ENCODE measurements at places on chromosomes 11 and 22. TPM values are rescaled to one million over a fixed set of nuclear protein-coding genes. Genes with fewer than 3 reads are reported as not detected.

Gene PRR33
- not detected for polyA plus RNA-seq

Gene CHADL
- 0.27 TPM for polyA plus RNA-seq

Gene MRGPRE
- polyA plus RNA-seq, result not detected

Gene CRYBA4
- polyA plus RNA-seq, result not detected

Gene OR51B4
- polyA plus RNA-seq, result not detected

Gene OOSP2
- not detected for polyA plus RNA-seq

Gene SMIM35
- polyA plus RNA-seq, result 0.05 TPM

Gene MRTFA
- 39.0 TPM for polyA plus RNA-seq

Gene MS4A4A
- 41.8 TPM for polyA plus RNA-seq

Gene NRIP3
- polyA plus RNA-seq, result 1.0 TPM

Gene LAYN
- polyA plus RNA-seq, result not detected

DNA sequence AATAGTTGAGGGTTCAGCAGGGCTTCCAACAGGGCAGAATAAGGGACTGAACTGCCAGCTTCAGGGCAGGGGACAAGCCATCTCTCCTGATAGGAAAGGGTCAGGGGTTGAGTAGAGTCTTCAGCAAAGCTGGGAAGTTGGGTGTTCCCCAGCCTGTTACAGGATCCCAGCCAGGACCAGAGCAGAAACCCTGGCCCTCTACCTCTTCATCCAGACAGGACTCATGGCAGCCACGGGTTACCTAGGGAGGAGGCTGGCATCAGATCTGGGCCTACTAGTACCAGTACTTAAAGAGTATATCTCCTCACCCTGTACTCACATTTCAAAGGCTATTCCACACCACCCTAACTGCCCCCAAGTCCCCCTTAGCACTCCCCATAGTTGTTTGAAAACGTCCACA is 2.4 kb upstream of the TAF10 start:
- H3K27ac ChIP-seq, result no peak overlapping the region
- H3K4me3 ChIP-seq, result no peak overlapping the region
- DNase-seq, result no peak
- H3K4me1 ChIP-seq, result peaks cover 47% of the 10 kb centered on the region
- no peaks in the 10 kb centered on the region for H3K27me3 ChIP-seq

- peaks cover 2% of the 10 kb centered on the region for H3K27me3 ChIP-seq
- H3K36me3 ChIP-seq, result no peaks in the 10 kb centered on the region
- H3K27ac ChIP-seq, result no peak overlapping the region
- no peaks in the 10 kb centered on the region for H3K4me1 ChIP-seq
These were observed 17.2 kb upstream of the BMAL1 start for GRCh38 chr11:13260201-13260962.

DNA sequence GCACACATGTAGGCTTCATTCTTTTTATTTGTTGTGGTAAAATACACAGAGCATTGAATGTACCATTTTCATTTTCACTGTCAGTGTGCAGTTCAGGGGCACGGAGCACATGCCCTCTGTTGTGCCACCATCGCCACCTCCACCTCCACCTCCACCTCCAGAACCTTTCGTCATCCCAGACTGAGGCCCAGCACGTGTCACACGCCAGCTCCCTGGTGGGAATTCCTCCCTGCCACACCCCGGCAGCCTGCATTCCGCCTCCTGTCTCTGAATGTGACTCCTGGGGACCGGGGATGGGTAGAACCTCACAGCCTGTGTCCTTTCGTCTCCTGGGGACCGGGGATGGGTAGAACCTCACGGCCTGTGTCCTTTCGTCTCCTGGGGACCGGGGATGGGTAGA is 10.9 kb downstream of the GRAMD4 start:
- no peak overlapping the region for H3K27ac ChIP-seq
- no peak overlapping the region for H3K4me3 ChIP-seq
- DNase-seq, result no peak
- H3K36me3 ChIP-seq, result peaks cover 76% of the 10 kb centered on the region
- no peaks in the 10 kb centered on the region for H3K4me1 ChIP-seq

GRCh38 chr22:36461665-36462649 is 19.5 kb downstream of the TXN2 start:
- no peak for DNase-seq
- peaks cover 14% of the 10 kb centered on the region for H3K4me1 ChIP-seq
- no peaks in the 10 kb centered on the region for H3K27me3 ChIP-seq
- H3K36me3 ChIP-seq, result no peaks in the 10 kb centered on the region

- no peak for DNase-seq
- no peak overlapping the region for H3K4me3 ChIP-seq
- H3K4me1 ChIP-seq, result peaks cover 13% of the 10 kb centered on the region
- no peaks in the 10 kb centered on the region for H3K36me3 ChIP-seq
- no peaks in the 10 kb centered on the region for H3K27me3 ChIP-seq
These were observed 30.7 kb upstream of the CPT1A start for GRCh38 chr11:68872216-68873003.

- no peaks in the 10 kb centered on the region for H3K36me3 ChIP-seq
- peaks cover 8% of the 10 kb centered on the region for H3K4me1 ChIP-seq
- no peak overlapping the region for H3K4me3 ChIP-seq
- no peak overlapping the region for H3K27ac ChIP-seq
These were observed 25.0 kb downstream of the PPFIBP2 start for GRCh38 chr11:7538466-7539454.

GRCh38 chr22:41595703-41596102 is 6.1 kb upstream of the PMM1 start:
- no peaks in the 10 kb centered on the region for H3K4me1 ChIP-seq
- H3K36me3 ChIP-seq, result peaks cover 9% of the 10 kb centered on the region
- DNase-seq, result no peak
- no peak overlapping the region for H3K4me3 ChIP-seq
- H3K27me3 ChIP-seq, result no peaks in the 10 kb centered on the region
- H3K27ac ChIP-seq, result no peak overlapping the region

- no peaks in the 10 kb centered on the region for H3K36me3 ChIP-seq
- H3K4me1 ChIP-seq, result no peaks in the 10 kb centered on the region
- no peak for DNase-seq
- no peaks in the 10 kb centered on the region for H3K27me3 ChIP-seq
- H3K27ac ChIP-seq, result no peak overlapping the region
These were observed 642.6 kb upstream of the CCDC179 start for GRCh38 chr11:23502826-23503225.

DNA sequence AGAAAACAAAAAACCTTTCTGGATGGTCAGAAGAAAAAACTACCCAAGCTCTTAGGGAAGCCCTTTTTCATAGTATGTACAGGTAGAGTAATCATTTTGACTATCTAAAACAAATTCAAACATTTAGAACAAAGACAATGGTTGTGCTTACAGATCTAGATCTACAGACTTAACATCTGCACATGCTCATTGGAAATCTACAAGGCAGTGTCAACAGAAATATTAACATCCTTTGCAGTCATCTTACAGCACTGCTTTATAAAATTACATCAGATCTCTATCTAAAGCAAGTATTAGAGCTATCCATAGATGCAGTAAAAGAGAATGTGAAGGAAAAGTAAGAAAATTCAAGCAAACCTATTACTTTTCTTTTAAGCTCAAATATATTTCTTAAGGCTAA is 110.3 kb downstream of the CADM1 start:
- H3K27me3 ChIP-seq, result no peaks in the 10 kb centered on the region
- no peak for DNase-seq
- no peaks in the 10 kb centered on the region for H3K4me1 ChIP-seq
- no peak overlapping the region for H3K4me3 ChIP-seq
- H3K36me3 ChIP-seq, result no peaks in the 10 kb centered on the region

DNA sequence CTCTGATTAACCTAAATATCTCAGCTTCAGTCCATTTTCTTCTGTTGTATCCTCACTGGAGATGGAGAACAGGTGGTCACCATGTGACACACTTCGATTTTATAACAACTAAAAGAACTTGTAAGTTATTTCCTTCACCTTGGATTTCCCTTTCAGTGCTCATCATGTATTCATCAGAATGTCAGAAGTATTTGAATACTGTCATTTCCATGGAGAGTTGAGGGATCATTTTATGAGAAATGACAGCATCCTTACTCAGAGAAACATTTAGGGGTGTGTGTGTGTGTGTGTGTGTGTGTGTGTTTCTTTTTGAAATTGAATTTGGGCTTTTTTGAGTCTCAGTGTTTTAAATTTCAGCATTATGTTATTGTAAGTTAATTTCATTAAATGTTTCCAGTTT is 205.8 kb downstream of the ARHGAP42 start:
- no peak overlapping the region for H3K4me3 ChIP-seq
- no peak overlapping the region for H3K27ac ChIP-seq
- H3K36me3 ChIP-seq, result no peaks in the 10 kb centered on the region

DNA sequence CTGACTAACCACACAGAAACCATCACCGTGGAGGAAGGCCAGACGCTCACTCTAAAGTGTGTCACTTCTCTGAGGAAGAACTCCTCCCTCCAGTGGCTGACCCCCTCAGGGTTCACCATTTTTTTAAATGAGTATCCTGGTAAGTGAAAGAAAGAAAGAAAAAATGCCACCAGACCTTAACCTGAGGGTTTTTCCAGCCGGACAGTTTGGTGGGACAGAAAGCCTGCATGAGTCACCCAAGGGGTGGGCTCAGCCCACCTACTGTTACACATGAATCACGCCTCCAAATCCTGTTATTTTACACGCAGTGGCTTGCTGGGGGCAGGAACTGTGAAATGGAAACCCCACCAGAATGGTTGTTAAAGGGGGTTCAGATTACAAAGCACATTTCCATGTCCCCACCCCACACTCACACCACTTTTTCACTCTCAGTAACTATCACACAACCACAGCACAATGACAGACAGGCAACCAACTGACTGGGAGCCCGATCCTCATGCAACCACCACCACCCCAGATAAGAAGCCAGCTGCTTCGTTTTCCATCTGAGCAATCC is 11.9 kb downstream of the CRTAM start:
- H3K36me3 ChIP-seq, result no peaks in the 10 kb centered on the region
- H3K4me1 ChIP-seq, result peaks cover 33% of the 10 kb centered on the region
- H3K27ac ChIP-seq, result no peak overlapping the region
- no peak for DNase-seq
- H3K27me3 ChIP-seq, result no peaks in the 10 kb centered on the region

DNA sequence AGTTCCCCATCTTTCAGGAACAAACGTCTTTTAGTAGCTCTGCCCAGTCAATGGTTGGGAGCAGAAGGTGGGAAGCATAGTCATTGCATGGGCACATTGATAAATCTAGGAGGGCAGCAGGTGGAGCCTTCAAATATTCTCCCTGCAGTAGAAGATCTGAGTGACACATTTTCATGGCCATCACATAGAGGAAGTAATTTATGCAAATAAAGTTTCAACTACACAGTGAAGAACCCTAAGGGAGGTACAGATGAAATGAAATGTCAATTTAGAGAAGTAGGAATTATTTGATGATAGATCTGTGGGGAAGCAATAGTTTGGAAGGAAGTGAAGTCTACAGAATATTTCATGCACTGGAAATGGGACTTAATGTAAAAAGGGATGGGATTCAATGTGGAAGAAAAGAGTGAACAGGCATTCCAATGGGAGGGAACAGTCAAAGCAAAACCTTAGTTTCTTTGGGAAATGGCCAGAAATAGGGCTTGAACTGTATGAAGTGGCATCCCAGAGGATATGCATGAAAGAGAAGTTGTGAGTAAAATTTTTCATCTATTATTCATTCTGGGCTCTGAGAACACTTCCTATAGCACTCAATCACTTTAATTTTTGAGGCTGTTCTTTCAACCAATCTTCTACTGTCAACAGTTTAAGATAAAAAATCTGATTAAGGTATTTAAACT is 256.2 kb upstream of the LUZP2 start:
- no peak overlapping the region for H3K4me3 ChIP-seq
- H3K4me1 ChIP-seq, result no peaks in the 10 kb centered on the region
- H3K27me3 ChIP-seq, result no peaks in the 10 kb centered on the region
- no peak overlapping the region for H3K27ac ChIP-seq
- no peaks in the 10 kb centered on the region for H3K36me3 ChIP-seq

DNA sequence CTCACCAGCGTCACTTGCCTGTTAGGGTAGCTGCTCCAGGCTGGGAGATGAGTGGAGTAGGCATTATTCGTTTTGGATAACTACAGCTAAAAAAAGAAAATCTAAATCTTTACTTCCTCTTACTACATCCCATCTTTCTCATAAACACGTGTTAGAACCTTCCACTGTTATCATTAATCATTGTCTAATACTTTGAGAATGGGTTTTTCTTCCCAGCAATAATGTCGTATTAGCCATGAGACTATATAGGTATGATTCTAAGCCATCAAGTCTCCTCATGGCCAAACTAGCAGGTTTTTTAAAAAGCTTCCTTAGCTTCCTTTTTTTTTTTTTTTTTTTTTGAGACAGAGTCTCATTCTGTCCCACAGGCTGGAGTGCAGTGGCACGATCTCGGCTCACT is 3.9 kb upstream of the TEF start:
- no peaks in the 10 kb centered on the region for H3K27me3 ChIP-seq
- H3K4me3 ChIP-seq, result no peak overlapping the region
- no peak overlapping the region for H3K27ac ChIP-seq
- peaks cover 17% of the 10 kb centered on the region for H3K4me1 ChIP-seq
- DNase-seq, result no peak
- H3K36me3 ChIP-seq, result no peaks in the 10 kb centered on the region

GRCh38 chr22:47030881-47031627 is 268.6 kb downstream of the TBC1D22A start:
- DNase-seq, result no peak
- no peak overlapping the region for H3K27ac ChIP-seq
- H3K4me3 ChIP-seq, result no peak overlapping the region
- no peaks in the 10 kb centered on the region for H3K27me3 ChIP-seq
- H3K4me1 ChIP-seq, result no peaks in the 10 kb centered on the region

- peak within 1 kb of the TSS; percentile 93 for H3K4me3 ChIP-seq
These were observed at the start of gene CTR9 for GRCh38 chr11:10750838-10751580. Gene CTR9, plus strand, starts transcription at chr11:10751246. Its CDS starts 167 bp downstream, at chr11:10751413.

- H3K36me3 ChIP-seq, result no peaks in the 10 kb centered on the region
- no peaks in the 10 kb centered on the region for H3K4me1 ChIP-seq
- no peak for DNase-seq
- H3K27ac ChIP-seq, result no peak overlapping the region
These were observed 161.8 kb upstream of the B3GAT1 start for GRCh38 chr11:134573857-134574256.

- no peak overlapping the region for H3K27ac ChIP-seq
- H3K36me3 ChIP-seq, result no peaks in the 10 kb centered on the region
- H3K27me3 ChIP-seq, result no peaks in the 10 kb centered on the region
- peaks cover 57% of the 10 kb centered on the region for H3K4me1 ChIP-seq
These were observed 3.1 kb upstream of the LGALS1 start for GRCh38 chr22:37672206-37672919.

DNA sequence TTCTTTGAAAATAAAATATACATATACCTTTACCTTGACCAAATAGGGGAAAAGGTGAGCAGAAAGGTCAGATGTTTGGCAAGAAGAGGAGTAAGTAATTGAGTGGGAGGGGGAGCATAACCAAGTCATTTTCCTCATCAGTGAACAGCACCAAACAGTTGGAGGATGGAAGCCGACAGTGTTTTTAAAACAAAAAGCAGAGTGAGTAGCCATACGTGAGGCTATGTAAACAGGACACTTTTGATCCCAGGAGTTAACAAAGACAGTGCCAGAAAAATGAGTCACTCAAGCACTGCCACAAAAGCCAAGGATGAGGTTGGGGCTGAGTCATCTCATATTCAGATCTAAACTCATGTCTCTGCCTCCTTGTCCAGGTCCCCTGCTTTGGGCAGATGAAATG is 734.7 kb downstream of the KCNA4 start:
- H3K4me3 ChIP-seq, result no peak overlapping the region
- no peak overlapping the region for H3K27ac ChIP-seq
- no peaks in the 10 kb centered on the region for H3K36me3 ChIP-seq
- DNase-seq, result no peak
- no peaks in the 10 kb centered on the region for H3K4me1 ChIP-seq

GRCh38 chr11:72140661-72141060 is 5.1 kb downstream of the FOLR3 start:
- DNase-seq, result no peak
- no peak overlapping the region for H3K27ac ChIP-seq
- H3K4me1 ChIP-seq, result peaks cover 75% of the 10 kb centered on the region
- H3K27me3 ChIP-seq, result no peaks in the 10 kb centered on the region

- H3K36me3 ChIP-seq, result no peaks in the 10 kb centered on the region
- H3K27ac ChIP-seq, result no peak overlapping the region
- no peak overlapping the region for H3K4me3 ChIP-seq
- no peaks in the 10 kb centered on the region for H3K4me1 ChIP-seq
- DNase-seq, result no peak
- H3K27me3 ChIP-seq, result no peaks in the 10 kb centered on the region
These were observed 277.3 kb upstream of the FAT3 start for GRCh38 chr11:91947215-91947820.

All from CD14-positive monocyte (primary cell).